ENCODE measurements at places on chromosomes 7 and 10.

- DNase-seq, result no peak
These were observed 837 bp upstream of the IGFBP3 start for GRCh38 chr7:45921699-45922519.

GRCh38 chr10:110698782-110699201 lies 54.7 kb downstream of the RBM20 start:
- no peak for DNase-seq

- no peak for DNase-seq
These were observed 10.9 kb downstream of the PWWP2B start for GRCh38 chr10:132407846-132408278.

GRCh38 chr10:778626-779330 lies 89.3 kb upstream of the DIP2C start:
- DNase-seq, result no peak

DNA sequence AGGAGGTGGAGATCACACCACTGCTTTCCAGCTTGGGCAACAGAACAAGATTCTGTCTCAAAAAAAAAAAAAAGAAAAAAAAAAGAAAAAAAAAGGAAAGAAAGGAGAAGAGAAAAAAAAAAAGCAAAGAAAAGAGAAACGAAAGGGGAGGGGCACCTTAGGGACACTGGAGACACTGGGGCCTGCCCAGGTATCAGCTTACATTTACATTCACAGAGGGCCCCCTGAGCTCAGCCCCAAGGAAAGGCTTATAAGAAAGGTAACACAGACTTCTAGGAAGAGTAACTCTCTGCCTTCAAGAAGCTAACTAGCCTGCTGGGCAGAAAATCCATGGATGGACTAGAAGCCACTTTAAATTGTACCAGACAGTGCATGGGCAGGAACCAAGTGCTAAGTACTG lies 108.8 kb downstream of the NPY start:
- DNase-seq, result no peak

DNA sequence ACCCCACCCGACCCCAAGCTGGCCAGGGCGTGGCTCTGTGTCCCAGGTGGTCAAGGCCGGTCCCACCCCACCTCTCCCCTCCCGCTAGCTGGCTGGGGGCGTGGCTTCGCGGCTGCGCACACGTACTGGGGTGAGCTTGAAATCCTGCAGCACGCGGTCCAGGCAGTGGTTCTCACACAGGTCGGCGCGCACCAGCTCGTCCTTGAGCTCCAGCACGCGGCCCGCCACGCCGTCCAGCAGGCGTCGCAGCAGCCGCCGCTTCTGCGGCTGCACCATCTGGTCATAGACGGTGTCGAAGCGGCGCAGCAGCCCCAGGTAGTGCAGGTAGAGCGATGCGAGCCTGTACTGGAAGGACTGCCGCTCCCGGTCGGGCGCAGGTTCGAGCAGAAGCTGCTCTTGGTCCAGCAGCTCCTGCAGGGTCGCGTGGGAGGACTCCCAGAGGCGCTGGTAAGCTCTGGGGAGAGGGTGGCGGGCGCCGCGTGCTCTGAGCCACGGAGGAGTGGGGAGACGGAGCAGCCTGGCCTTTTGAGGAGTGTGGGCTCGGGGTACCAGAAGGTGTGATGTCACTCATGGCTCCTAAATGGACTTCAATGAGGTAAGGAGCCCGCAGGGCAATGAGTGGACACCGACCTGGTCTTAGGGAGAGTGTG lies 5.8 kb downstream of the H2BK1 start:
- DNase-seq, result no peak

Data from stimulated activated CD8-positive, alpha-beta memory T cell treated with anti-CD3 and anti-CD28 coated beads, Interleukin-4, amount 100 ng/mL, for 1 hour (primary cell).